ENCODE measurements at places on chromosomes 13 and 19. TPM values are rescaled to one million over a fixed set of nuclear protein-coding genes. Genes with fewer than 3 reads are reported as not detected.

FXYD7 gene
- total RNA-seq: 0.71 TPM

APLP1 gene
- total RNA-seq: 4.7 TPM

ACP7 gene
- total RNA-seq: 0.09 TPM

NLRP11 gene
- total RNA-seq: not detected

PRR22 gene
- 1.4 TPM for total RNA-seq

CD37 gene
- total RNA-seq: 1.1 TPM

CPT1C gene
- total RNA-seq: 5.4 TPM

ADGRE1 gene
- 0.04 TPM for total RNA-seq

C19orf73 gene
- total RNA-seq: 0.35 TPM

FFAR1 gene
- 0.04 TPM for total RNA-seq

ZNF888 gene
- total RNA-seq: 3.4 TPM

PCDH17 gene
- 5.9 TPM for total RNA-seq

PCID2 gene
- total RNA-seq: 39.4 TPM

CATSPERD gene
- total RNA-seq: not detected

GFY gene
- not detected for total RNA-seq

ALOX5AP gene
- 3.6 TPM for total RNA-seq

SCEL gene
- total RNA-seq: 0.04 TPM

GNG8 gene
- total RNA-seq: not detected

CCNA1 gene
- 0.75 TPM for total RNA-seq

OR10H1 gene
- total RNA-seq: not detected

LHB gene
- total RNA-seq: not detected

GNA15 gene
- total RNA-seq: 2.0 TPM

GIPC1 gene
- 46.1 TPM for total RNA-seq
